ENCODE measurements at places on chromosomes 12 and 14.

DNA sequence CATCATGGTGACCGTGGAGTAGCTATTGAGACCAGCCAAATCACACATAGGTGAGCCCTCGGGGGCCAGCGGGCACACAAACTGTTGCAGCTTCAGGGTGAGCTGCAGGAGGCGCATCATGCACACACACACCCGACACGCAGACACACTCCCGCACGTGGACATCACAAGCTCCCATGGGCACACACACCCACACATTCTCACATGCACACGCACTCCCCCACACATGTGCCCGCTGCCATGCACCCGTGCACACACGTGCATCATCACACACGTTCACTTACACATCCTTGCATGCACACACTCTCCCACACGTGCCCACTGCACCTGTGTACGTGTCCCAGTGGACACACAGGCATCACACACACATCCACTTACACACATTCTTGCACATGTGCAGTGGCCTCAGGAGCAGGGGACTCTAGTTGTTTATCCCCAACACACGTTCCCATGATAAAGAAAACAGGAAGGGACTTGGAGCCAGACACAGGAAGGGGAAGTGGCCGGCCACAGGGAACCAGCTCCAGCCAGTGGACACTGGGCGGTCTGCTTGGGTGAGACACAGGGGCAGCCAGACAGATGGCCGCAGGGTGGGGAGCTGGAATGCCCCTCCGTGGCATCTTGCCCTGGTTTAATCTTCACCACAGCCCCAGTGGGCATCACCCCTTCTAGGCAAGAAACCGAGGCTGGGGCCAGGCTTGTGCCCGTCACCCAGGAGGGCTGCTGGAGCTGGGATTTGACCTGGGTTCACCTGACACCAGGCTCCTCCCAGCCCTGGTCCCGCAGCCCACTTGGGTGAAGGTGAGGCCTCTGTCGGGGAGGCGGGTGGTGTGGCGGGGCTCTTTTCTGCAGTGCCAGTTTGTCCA is 49.7 kb downstream of the CYP46A1 start:
- DNase-seq = peak; percentile 8

DNA sequence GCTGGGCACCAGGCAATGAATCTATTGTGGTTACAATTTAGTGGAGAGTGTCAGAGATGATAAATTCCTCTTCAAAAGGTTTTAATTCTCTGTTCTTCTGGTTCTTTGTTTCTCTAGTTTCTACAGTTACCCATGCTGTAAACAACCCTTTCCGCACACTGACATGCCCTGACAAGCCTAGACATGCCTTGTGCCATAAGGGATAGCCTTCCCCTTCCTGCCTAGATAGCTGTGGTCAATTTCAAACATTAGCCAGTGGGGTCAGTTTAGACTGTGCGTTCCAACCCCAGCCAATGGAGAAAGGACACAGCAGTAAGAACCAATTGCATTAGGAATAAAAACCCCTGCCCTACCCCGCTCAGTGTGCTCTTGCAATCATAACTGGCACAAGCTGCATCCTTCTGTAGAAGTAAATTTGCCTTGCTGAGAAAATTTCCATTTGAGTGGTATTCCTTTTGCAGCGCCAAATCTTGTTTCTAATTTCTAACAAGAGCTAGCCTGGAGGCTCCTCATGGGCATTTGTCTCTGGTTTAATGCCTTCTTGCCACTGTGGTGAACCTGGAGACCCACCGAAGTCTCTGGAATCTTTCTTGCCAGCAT is 6.4 kb downstream of the EDDM3A start:
- no peak for DNase-seq

DNA sequence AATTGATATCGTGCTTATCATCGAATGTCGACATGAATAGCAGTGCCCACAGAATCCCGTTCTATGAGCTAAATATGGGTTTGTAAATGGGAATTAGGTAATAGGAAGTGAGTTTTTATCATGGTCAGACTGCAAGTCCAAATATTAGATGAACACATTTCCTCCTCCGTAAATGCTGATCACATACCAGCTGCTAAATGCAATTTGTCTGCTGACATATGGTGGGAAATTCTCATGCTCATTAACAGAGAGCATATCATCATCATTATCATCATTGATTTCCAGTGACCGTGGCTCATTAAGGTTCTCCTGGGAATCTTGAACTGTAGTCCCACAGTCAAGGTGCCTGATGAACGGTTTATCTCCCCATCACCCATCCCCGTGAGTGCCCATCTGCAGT is 998.8 kb upstream of the TMEM132C start:
- no peak for DNase-seq

DNA sequence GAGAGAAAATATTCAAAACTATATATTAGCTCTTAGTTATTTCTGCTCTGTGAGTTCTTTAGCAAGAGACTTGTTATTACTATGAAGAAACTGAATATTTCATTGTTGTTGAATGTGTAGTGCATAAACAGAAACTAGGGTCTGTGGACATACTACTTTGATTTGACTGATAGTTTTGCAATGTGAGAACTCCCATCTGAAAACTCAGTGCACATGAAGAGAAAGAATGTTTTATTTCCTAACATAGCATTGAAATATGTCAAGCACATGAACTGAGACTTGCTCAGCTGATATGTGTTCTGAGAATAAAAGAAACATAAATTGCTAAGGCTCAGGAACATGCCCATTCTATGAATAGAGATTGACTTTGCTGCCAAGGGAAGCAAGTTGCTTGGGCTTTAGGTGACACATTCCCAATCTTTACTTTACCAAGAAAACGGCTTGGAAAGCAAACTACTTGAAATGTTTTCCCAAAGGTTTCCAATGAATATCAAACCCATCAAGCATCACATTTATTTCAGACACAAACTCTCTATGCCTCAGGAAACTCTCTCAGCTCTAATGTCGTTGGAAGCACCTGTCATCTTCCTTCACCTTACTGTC is 290.4 kb downstream of the SLC16A7 start:
- DNase-seq = no peak

- no peak for DNase-seq
These were observed 707.5 kb downstream of the GALC start for GRCh38 chr14:87285506-87285905.

DNA sequence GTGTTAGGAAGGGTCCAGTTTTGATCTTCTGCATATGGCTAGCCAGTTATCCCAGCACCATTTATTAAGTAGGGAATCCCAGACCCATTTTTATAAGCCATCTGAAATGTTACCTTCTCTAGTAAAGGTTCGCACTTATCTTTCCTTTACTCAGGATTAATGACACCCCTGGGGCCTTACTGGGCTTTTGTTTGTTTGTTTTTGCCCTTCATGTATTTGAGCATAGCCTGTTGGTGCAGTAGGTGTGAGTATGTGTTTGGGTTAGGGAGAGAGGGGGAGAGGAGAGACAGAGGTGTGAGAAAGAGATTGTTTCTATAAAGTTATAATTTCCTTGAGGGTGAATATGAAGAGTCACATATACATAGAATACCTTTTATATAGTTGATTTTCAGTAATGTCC is 96.9 kb downstream of the AKAP6 start:
- DNase-seq = no peak

- no peak for DNase-seq
These were observed 35.1 kb upstream of the BATF start for GRCh38 chr14:75487155-75487671.

DNA sequence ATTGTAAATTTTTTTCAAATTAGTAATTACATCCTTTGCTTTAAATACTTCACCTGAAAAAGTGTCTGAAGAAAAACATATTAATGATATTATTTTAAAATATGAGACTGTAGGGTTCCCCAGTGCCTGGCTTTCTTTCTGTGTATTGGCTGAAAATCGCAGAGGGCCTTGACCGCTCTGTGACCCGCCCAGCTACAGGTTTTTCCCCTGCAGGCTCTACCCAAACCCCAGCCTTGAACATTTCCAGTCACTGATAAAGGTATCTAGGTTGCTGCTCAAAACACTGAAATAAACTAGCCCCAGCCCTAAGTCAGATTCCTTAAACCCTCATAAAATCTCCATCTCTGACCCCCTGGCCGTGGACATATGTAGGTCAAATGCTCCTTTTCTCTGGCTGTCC is 11.9 kb downstream of the KLRG1 start:
- DNase-seq = no peak

DNA sequence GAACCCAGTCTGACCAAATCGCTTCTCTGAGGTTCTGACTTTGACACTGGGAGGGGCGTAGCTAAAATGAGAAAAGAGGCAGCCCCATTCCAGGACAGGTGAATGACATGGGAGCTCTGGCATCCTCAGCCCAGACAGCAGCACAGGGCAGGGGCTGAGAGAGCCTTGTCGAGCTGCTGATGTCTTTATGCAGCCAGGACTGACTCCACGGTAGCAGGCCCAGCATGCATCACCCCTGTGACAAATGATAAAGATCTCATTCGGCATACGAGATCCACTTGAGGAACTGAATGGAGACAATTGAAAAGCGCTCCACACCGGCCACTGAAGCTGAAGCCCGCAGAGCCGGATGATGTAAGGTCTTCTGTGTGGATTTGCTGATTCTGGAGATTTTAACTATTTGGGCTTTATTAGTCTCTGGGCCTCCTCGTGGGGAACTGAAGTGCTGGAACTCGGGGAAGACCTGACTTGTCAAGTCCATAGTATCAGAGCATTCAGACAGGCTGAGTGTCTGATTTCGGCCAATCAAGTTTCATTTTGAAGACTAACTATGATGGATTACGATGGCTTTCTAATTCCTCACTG is 56.9 kb upstream of the MAP1LC3B2 start:
- no peak for DNase-seq

DNA sequence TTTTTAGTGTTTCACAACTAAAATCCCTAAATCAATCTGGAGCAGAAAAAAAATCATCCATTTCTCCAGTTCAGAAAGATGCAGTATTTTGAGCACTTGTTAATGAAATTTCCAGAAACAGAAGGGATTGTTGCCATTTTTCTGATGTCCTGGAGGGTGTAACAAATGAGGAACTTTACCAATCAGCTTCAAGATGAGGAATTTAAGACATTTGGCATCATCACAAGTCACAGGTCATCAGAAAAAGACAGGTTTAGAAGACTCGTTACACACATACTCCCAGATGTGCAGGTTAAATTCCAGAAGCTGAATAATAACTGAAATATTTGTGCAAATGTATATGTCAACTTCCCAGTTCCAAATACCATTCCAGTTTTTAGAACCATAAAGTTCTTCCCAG is 482 bp upstream of the PSMC1 start:
- no peak for DNase-seq

GRCh38 chr12:93911396-93911795 is 234.2 kb downstream of the CRADD start:
- DNase-seq = no peak

DNA sequence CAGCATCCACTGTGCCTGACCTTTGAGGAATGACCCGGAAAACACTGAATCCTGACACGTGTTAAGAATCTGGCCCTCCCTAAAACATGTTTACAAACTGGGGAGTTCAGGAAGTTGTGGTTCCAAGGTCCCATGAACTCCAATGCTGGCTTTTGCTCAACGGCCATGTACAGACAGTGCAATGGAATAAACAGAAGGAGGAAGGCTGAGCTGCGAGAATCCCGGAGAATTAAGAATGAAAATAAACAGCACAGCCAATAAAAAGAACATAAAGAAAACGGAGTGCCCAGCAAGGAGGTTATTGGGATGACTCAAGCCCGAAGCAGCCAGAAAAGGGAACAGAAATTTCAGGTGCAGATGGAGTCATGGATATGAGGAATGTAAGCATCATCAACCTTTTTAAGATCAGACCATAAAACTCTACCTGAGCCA is 32.3 kb downstream of the BCL11B start:
- DNase-seq = no peak

GRCh38 chr12:130041983-130042812 is 120.1 kb upstream of the FZD10 start:
- peak; percentile 46 for DNase-seq

DNA sequence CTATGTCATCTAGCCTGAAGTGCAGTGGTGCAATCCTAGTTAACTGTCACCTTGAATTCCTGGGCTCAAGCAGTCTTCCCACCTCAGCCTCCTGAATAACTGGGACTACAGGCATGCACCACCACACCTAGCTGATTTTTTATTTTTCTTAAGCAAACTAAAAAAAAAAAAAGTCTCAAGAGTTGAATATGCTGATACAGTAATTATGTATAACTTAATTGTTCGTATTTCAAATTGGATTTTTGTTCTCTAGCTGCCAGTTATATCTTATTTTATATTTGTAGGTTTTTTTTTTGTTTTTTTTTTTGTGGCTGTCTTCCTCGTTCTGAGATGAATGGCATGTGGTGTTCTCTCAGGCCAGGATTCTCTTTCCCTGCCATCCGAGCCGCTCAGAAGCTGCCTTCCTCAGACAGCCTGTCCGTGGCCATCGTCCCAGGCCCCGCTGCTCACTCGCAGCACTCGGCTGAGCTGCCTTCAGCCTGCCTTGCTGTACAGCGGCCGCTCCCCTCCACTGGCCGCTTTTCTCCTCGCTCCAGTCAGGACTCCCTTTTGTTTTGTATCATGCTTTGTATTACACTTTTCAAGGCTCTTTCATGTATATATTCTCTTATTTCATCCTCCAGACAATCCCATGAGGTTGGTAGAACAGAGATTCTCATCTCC is 53.3 kb downstream of the WDR20 start:
- no peak for DNase-seq

DNA sequence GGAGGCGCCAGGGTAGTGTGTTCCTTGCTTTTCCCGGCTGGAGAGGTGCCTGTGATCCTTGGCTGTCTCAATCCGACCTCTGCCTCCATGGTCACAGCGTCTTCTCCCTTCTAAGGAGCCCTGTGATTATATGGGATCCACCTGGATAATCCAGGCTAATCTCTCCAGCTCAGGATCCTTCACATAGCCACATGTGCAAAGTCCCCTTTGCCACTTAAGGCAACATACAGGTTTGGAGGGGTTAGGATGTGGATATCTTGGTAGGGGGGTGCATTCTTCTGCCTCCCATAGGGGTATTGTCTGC is 1.2 kb upstream of the HVCN1 start:
- DNase-seq = no peak

DNA sequence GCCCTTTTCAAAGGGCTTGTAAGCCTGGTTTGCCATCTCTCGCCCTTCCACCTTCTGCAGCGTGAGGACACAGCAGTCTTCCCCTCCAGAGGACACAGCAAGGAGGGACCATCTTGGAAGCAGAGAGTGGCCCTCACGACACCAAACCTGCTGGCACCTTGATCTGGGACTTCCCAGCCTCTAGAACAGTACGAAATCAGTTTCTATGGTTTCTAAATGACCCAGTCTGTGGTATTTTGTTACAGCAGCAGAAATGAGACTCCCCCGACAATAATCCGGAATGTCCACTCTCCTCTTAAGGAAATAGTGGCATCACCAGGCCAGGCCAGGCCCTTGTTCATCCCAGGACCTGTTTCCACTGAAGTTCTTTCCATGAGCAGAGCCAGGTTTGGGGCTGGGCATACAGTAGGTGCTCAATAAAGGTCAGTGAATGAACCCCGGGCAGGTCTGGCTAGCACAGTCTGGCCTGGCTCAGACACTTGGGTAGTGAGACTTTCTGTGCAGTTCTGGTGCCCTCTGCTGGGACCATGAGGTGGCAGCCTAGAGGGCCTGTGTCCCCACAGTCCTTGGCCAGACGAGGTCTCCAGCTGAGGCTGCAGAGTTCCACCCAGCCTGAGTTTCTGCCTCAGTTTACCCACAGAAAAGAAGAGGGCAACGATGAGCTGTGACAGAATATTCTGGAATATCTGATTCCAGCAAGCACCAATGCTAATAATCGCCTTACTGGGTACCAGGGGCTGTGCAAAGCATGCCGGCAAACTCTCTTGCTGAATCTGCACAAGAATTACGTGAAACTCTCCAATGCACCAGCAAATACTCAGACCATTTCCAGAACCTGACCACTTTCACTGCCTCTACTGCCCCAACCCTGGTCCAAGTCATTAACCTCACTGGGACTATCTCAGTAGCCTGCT is 14.0 kb downstream of the ABCB9 start:
- peak; percentile 74 for DNase-seq

GRCh38 chr12:19003987-19004619 is 125.4 kb upstream of the PLEKHA5 start:
- no peak for DNase-seq

Data from activated naive CD4-positive, alpha-beta T cell treated with anti-CD3 and anti-CD28 coated beads, Interleukin-2, amount 50 U/mL, for 16 hours (primary cell).